ENCODE measurements at places on chromosomes 2 and 18.

- DNase-seq, result peak; percentile 59
These were observed 39.0 kb upstream of the STRN start for GRCh38 chr2:37005118-37005868.

GRCh38 chr2:27566628-27567027 is 16.2 kb upstream of the ZNF512 start:
- DNase-seq, result no peak

DNA sequence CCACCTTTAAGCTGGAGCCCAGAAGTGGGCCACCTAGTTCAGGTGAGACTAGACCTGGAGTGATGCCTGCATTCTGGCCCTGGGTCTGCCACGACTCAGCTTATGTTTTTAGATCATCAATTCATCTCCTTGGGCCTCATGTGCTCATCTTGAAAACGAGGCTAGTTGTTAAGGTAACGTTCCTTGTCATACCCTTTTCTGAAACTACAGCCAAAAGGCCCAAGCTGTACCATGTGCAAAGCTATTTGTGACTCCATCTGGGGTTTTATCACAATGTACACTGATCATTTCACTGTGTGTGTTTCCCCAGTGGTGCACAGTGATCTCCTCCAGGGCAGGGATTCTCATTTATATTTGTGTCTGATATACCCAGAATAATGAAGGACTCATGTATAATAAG is 138.4 kb upstream of the COPS8 start:
- no peak for DNase-seq

- no peak for DNase-seq
These were observed 175.8 kb upstream of the MSH6 start for GRCh38 chr2:47607005-47607679.

DNA sequence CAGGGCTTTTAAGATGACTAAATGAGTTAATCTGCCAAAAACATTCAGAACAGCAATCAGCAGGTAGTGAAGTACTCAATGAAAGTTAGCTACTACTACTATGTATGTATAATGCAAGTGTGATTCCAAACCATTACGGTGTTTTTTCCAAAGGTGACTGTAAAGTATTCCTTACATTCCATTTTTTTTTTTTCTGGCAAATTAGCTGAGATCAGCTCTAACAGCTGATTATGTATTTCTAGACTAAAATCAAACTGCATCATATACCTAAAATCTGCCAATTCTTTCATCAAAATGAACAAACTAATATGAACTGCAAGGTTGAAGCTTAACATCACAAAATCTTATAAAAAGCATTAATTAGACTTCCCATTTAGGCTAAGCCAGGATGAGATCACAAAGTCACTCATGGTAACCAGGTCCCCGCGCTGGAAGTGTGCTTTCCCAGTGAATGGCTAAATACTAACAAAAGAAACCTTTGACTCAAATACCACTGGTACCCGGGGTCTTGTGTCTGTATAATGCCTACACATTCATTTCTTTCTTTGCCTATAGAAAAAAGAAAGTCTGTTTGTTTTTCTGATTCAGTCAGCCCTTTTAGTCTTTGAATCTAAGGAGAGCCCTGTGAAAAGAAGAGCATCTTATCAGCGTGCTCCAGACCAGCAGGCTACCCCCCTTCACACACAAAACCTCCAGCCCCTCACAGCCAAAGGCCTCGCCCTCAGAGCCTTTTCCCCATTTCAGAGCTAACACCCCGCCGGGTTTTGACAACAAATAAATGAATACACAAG is 88.3 kb downstream of the RBMS1 start:
- peak; percentile 77 for DNase-seq

DNA sequence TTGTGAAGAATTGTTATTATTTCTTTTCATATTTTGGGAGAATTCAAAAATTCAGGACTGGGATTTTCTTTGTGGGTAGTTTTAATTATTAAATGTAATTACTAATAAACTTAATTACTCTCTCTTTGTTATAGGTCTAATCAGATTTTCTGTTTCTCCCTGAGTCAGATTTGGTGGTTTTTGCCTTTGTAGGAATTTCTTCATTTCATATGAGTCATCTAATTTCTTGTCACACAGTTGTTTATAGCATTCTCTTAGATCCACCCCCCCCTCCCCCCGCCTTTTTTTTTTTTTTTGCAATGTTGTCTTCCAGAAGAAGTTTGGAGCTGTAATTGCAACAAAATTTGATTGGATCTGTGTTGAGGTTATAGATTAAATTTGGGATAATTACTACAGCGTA is 26.0 kb upstream of the GALR1 start:
- no peak for DNase-seq

- no peak for DNase-seq
These were observed 221.5 kb downstream of the EPHA4 start for GRCh38 chr2:221350616-221351015.

- DNase-seq, result peak; percentile 23
These were observed 6.8 kb downstream of the SCTR start for GRCh38 chr2:119517433-119517832.

GRCh38 chr2:172964511-172965139 is 111.0 kb upstream of the MAP3K20 start:
- DNase-seq, result no peak

DNA sequence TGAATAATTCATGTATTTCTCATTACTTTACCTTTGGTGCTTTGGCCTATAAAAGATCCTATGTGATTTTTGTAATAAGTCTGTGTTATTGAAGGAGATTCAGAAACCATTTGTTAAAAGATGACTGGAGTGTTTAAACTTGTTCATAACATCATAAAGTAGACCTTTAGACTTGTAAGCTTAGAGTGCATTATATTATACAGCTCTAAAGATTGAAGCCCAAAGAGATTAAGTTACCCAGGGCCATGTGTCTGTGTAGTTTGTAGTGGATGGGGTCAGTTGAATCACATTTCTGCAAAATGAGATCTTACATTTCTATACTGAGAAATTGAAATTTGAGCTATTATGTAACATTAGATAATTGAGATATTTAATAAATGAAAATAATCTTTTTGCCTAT is 60.2 kb upstream of the STON1 start:
- DNase-seq, result no peak

GRCh38 chr2:112817082-112817689 is 19.4 kb downstream of the IL1B start:
- DNase-seq, result no peak

- no peak for DNase-seq
These were observed 385.3 kb upstream of the NRP2 start for GRCh38 chr2:205296959-205297358.

- DNase-seq, result no peak
These were observed 61.7 kb downstream of the PLB1 start for GRCh38 chr2:28557389-28558131.

DNA sequence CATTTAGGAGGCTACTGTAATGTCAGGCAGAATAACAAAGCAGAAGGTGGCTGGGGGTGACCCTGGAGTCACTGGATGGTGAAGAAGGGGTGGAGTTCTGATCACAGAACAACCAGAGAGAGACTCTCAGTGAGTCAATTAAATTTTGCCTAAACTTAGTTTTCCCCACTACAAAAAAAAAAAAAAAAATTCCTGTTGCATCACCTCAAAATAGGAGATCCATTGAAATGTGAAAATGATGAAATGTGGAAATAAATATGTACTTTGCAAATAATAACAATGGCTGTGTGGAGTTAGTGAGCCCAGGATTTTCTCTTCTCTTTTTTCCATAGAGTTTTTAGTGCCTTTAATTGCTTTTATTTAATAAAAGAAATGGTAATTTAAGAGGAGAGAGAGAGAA is 165.5 kb downstream of the GFPT1 start:
- DNase-seq, result no peak

- no peak for DNase-seq
These were observed 56.7 kb upstream of the FHL2 start for GRCh38 chr2:105455488-105456003.

GRCh38 chr2:122273785-122274419 is 518.5 kb downstream of the TSN start:
- DNase-seq, result no peak

GRCh38 chr2:52936029-52936428 is 831.6 kb upstream of the CHAC2 start:
- DNase-seq, result no peak

DNA sequence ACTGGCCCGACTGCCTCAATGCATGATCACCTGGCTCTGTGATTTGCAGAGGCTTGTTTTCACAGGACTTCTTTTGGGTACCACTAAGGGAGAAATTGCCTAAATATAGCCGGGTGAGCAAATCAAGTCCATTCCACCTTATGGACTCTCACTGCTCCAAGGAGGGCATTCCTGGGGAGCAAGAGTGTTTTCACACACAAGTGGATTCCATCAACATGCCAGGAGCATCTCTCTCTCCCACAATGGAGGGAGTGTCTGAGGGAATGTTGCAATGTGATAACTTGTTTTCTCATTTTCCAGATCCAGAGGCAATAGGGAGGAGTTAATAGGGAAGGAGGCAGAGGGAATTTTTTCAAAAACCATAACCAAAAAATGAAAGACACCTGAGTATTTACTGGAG is 250.7 kb downstream of the SATB2 start:
- no peak for DNase-seq

DNA sequence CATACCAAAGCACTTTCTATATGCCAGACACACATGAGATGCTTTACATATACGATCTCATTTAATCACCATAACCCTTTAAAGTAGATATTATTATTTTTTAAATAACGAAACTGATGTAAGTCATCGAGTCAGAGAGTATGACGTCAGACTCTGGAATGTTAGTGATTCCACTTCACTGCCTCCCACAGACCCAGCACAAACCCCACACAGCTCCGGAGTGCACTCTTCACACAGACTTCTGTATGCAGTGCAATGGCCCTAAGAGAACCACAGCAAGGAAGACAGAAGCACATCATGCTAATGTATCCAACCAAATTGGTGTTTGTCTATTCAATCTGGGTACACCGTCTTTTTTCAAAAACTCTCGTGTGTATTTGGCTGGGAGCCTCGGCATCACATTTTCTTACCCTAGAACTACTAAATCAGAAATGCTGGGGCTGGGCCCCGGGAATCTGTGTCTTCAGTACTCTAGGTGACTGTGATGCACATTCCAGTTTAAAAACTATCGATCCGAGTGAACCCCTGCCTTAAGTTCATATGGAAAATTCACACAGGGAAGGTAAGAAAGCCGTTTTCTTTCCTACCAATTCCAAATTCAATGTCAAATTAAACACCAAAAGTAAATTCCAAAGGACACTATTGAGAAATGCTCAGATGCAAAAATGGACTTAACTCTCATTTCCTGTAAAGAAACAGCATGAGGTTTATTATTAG is 117.7 kb upstream of the ACVR1C start:
- DNase-seq, result no peak

DNA sequence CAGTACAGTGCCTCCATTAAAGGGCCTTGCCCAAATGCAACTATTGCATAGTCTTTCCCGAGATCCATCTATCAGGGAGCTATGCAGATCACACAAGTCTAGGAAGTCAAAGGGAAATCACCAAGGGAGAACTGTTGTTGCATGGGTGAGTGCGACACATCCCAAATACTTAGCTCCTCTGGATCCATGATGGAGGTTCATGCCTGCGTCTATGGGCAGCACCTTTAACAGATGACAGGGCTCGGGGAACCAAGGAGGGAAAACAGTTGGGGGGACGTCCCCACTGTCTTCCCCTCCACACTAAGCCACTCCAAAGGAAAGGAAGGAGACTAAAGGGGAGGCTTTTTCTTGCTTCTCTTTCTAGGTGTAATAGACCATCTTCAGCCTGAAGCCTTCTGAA is 552.8 kb upstream of the PKDCC start:
- no peak for DNase-seq

DNA sequence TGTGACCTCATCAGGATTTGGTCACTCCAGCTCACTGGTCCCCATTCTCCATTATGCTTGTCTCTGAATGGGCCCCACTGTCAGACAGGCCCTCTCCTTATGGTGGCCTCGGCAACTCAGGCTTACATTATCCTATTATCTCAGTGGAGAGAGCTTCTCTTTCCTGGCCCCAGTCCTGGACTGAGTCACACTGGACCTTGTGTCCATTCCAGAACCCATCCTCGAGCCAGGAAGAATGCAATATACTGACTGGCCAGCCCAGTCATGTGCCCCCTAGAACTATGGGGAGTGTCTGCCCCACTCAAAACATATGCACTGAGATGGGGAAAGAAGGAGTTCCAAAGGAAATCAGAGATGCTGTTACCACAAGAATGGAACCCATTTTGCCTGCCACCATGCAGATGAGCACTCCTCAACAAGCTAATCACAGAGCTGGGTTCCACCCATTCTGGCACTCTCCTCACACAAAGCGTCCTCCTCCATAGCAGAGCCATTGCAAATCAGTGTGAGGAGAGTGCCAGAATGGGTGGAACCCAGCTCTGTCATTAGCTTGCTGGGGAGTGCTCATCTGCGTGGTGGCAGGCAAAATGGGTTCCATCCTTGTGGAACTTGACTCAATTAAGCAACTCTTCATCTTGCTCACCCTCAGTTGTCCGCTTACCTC is 71.9 kb downstream of the CHRNA1 start:
- DNase-seq, result no peak

- DNase-seq, result no peak
These were observed 546 bp downstream of the CHPF start for GRCh38 chr2:219542931-219543595.

- no peak for DNase-seq
These were observed 7.8 kb downstream of the AFG3L2 start for GRCh38 chr18:12369211-12369610.

GRCh38 chr18:31061945-31062344 is 19.4 kb upstream of the DSC3 start:
- DNase-seq, result no peak

DNA sequence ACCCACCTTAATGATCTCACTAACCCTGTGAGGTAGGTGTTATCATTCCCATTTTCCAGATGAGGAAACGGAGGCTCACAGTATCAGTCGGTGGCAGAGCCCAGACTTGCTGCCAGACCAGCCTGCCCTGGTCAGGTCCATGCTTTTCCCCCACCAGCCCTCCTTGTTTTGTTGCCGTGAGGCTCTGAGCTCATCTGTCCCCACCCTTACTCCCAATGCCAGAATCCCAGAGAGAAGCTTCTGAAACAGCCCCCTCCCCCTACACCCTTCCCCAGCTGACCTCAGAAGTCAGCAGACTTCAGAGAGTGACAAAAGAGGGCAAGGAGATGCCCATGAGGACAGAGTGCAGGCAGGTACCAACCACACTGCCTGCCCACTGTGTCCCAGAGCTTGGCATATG is 20.8 kb upstream of the TNS1 start:
- DNase-seq, result no peak

- no peak for DNase-seq
These were observed 117.1 kb downstream of the RNF144A start for GRCh38 chr2:7034303-7034702.

- DNase-seq, result no peak
These were observed 214.0 kb upstream of the NT5C1B start for GRCh38 chr2:18803141-18803939.

GRCh38 chr18:55657572-55658331 is 69.8 kb upstream of the TCF4 start:
- DNase-seq, result no peak

GRCh38 chr2:29010946-29011345 is 29.8 kb downstream of the TOGARAM2 start:
- DNase-seq, result no peak
